ENCODE measurements at places on chromosomes 5 and 9.

GRCh38 chr5:67032921-67033664 is 163.5 kb downstream of the CD180 start:
- DNase-seq, result no peak

GRCh38 chr5:123543438-123543837 is 31.5 kb downstream of the CSNK1G3 start:
- no peak for DNase-seq

- no peak for DNase-seq
These were observed 566.8 kb upstream of the PTGER4 start for GRCh38 chr5:40112875-40113274.

DNA sequence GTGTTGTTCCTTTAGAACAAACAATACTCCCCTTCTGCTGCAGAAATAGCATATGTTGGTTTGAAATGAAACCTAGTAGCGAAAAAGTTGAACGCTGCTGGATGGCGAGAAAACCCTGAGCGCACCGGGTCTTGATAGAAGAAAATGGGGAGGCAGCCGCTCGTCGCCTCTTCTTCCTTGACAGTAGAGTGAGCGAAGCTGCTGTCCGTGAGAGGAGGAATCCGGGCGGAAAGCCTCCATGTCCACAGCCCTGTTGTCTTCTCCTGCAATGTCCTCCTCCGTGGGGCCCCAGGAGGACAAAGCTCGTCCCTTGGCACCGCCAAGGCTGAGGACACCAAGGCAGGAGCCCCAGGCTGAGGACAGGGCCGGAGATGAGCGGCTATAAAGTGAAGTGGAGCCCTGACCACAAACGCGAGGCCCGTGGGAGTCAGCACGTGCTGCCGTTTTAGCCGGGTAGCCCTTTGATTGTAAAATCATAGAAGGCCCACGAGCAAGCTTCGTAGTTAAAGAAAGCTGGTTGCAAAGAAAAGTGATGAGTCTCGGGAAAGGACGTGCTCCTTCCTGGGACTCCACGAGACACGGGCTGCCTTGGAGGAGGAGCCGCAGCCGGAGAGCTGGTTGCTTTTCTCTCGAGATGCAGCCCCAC is 35.6 kb downstream of the MRPL36 start:
- DNase-seq, result no peak

GRCh38 chr5:87141544-87141943 is 126.1 kb upstream of the RASA1 start:
- no peak for DNase-seq

- DNase-seq, result no peak
These were observed 41.7 kb upstream of the UBAC1 start for GRCh38 chr9:136002881-136003280.

DNA sequence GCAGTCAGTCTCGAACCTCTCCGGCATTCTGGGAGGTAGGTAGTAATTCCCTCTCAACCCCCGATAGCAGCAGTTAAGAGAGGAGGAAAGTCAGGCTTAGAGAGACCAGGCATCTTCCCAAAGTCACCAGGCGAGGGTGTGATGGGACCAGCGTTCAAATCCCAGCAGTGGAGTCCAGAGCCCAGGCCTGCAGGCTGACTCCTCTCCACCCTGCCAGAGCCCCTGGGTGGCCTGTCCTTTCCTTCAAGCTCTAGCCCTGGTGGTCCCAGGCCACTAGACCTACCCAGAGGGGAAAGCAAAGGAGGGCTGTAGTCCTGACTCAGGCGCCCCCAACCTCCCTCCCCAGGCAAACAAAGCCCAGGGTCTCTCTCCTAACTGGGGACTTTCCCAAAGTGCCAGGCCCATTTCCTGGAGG is 4.2 kb upstream of the NR5A1 start:
- DNase-seq, result no peak

All from natural killer cell (primary cell).